ENCODE measurements at places on chromosomes 5 and 9.
A peak's percentile ranks its signal among the peaks of the same experiment; 100 is the strongest.

GRCh38 chr5:54793468-54794134 is 191.8 kb downstream of the ESM1 start:
- DNase-seq = no peak

GRCh38 chr9:3520564-3520963 is 5.2 kb downstream of the RFX3 start:
- DNase-seq = no peak

DNA sequence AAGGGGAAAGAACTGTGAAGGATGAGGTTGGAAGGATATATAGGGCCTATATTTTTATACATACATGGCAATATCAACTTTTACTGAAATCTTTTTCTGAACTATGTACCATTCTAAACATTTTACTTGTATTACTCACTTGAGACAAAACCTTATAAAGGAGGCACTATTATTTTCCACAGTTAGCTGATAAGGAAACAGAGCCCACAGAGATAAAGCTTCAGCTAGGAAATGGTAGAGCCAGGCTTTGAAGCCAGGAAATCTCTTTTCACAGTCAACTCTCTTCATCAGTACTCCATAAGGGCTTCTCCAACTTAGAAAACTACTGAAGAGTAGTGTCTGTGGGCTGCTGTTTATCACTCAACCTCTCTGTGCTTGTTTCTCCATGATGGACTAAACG is 613.7 kb downstream of the PRELID2 start:
- no peak for DNase-seq

DNA sequence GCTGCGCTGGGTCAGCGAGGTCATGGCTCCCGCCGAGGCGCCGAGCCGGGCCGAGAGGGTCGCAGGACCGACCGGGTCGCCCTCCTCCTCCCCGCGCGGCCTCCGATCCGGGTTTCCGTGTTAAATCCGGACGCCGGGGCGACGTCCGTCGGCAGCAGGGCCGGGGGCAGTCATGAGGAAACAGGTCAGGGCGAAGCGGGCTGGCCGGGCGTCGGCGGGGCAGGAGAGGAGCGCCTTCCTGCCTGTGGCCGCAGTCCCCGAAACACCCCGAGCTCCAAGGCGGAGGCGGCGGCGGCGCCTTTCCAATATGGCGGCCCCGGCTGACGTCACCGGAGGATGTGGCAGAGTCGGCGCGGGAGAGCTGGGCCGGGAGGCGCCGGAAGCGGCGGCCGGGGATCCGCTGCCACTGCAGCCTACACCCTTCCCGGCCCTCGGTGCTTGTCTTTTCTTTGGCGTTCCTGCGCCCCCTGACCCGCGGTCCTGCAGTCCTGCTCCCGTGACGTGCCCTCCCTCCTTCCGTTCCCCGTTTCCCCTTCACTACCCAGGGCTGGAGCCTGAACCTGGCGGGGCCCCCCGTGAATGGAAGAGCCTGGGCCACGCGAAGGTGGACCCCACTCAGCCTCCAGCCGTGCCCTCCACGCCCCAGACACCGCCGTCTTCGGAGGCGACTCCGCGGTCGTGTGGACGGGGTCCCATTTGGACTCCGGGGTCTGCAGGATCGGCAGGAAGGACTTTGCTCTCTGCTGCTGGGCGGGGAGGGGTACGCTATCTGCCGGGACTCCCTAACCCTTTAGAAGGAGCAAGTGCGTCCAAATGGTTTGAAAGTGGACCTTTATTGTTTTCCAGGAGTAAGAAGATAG is at the start of gene GOLPH3:
Gene GOLPH3 (minus strand): TSS at position 309 of the 860 bp plus-strand sequence. CDS start 285 bp downstream, at position 24.
- DNase-seq = peak; percentile 86

GRCh38 chr9:89486681-89487080 is 11.2 kb downstream of the SEMA4D start:
- no peak for DNase-seq

- no peak for DNase-seq
These were observed 18.5 kb downstream of the LHX3 start for GRCh38 chr9:136186386-136186785.

Data from stimulated activated CD4-positive, alpha-beta T cell treated with anti-CD3 and anti-CD28 coated beads, TNF-alpha, amount 100 ng/mL, for 24 hours (primary cell).